Heart right ventricle (tissue), 16 donors: ENCODE measurements at places on chromosomes 6 and 20.
A peak's percentile ranks its signal among the peaks of the same experiment; 100 is the strongest.

DNA sequence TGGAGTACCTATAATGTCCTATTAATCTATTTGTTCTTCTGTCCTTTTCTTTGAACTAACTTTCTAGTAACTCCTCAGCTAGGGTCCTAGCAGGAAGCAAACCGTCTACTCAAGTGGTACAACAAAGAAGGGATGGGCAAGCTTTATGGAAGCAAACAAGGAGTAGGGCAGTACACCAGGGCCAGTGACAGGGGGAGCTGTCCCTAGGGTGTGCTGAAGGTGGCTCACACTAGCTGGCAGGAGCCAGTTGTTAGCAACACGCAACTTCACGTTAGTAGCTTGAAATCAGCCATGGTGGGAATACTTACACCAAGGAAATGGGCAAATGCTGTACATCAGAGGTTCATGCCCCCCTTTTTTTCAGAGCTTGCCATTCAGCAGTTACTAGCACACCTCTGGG, 74.0 kb upstream of the EYA2 start:
- DNase-seq, result no peak

DNA sequence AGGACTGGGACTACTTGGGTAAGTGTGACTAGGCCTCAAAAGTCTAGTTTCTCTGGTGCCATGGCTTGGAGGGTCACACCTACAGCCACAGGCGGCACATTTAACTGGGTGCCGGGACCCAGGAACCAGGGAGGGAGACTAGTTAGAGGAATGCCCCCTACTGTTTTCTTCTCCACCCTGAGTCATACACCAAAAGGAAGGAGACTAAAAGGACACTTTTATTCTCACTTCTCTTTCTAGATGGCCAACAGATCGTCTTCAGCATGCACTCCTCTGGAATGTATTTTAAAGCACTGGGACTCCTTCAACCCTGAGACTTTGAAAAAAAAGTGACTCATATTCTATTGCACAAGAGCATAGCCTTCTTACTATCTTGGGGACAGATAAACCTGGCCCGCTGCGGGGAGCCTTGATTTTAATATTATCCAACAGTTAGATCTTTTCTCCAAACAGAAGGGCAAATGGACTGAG, 33.4 kb downstream of the PLN start:
- no peak for DNase-seq

DNA sequence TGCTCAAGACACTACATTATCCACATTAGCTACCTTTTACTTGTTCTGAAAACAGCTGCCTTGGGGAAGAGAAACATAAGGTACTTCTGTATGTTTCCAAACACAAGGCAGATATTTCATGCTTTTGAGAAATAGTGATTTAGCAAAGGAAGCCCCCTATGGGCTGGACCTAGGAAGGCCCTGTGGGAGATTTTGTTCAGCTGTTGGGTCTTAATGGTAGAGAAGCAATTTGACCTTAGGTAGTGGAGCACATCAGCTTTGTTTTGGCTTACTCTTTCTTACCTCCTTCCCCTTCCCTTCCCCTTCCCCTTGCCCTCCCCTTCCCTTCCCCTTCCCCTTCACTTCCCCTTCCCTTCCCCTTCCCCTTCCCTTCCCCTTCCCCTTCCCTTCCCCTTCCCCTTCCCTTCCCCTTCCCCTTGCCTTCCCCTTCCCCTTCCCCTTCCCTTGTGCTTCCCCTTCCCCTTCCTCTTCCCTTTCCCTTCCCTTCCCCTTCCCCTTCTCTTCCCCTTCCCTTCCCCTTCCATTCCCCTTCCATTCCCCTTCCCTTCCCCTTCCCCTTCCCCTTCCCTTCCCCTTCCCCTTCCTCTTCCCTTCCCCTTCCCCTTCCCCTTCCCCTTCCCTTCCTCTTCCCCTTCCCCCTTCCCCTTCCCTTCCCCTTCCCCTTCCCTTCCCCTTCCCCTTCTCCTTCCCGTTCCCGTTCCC, 84.6 kb downstream of the ANKS1A start:
- DNase-seq, result no peak

- peak; percentile 89 for DNase-seq
These were observed 37.8 kb downstream of the RAB44 start for GRCh38 chr6:36735110-36736071.

DNA sequence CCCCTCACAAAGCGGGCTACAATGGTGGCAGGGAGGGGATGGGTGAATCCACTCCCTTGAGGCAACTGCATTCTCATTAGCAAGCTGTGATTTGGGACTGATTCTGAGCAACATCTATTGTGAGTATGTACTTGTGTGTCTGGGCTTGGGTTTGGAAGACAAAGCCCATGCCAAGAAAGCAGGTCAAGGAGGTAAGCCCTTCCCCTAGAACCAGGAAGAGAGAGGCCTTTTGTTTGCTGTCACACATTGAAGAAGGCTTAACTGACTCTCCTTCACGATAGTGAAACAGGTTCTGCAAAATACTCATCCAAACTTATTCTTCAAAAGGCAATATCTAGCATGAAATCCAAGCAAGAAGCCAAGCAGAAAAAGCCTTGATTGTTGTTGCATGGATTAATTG, 403.1 kb upstream of the ID4 start:
- no peak for DNase-seq

- no peak for DNase-seq
These were observed 38.9 kb upstream of the TNFAIP3 start for GRCh38 chr6:137827977-137828810.

- DNase-seq, result no peak
These were observed 2.6 kb downstream of the NCOA5 start for GRCh38 chr20:46087161-46087560.

GRCh38 chr6:45387236-45387635, 9.5 kb upstream of the SUPT3H start:
- DNase-seq, result no peak

DNA sequence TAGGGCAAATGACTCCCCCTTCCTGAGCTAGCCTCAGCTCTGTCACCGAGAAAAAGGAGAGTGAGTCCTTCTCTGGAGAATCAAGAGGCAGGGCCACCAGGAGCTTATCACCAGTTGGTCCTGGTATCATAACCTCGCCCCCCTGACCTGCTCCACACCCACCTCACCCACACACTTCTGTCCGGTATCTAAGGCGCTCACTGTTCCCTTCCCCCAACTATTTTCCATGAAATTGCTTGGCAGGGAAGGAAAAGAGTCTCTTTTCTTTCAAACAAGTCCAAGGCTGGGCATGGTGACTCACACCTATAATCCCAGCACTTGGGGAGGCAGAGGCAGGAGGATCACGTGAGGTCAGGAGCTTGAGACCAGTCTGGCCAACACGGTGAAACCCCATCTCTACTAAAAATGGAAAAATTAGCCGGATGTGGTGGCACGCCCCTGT, 77.6 kb downstream of the ZMYND8 start:
- no peak for DNase-seq

- no peak for DNase-seq
These were observed 34.8 kb downstream of the IYD start for GRCh38 chr6:150403458-150404246.

DNA sequence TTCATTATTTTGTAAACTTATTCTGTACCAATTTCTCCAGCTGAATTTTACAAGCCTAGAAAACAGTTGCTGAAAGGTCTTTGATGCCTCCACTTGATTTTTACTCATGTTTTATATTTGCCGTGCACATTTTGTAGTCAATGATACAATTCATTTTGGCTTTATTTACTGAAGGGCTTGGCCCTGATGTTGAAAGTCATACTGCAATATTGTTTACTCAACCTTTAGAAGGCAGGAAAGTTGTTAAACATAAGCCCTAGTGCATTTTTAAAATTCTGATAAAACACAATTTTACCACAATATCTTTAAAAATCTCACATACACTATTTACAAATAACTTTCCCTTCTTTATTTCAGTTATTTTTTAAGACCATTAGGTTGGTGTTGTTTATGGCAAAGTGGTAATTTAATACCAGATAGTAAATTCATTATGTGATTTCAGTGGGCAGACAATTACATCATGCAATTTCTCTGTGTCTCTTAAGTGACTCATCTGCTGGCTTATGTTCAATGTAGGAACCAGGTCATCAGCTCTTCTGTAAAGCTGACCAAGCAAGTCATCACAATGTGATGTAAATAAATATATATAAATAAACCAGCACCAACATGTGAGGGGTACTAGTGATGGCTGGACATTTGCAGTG, 121.1 kb upstream of the SLC35B3 start:
- no peak for DNase-seq

DNA sequence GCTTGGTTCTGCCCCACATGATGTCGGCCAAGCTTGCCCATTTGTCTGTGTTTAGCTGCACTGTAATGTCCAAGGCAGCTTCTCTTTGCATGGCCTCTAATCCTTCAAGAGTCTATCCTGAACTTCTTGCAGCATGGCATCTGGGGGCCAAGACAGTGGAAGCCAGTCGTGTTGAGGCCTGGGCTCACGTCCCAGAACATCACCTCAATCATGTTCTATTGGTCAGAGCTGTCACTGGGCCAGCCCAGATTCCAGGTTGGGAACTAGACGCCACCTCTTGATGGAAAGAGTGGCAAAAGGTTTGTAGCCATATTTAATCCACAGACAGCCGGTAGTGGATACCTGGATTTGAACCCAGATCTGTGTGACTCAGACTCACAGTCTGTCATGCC, 25.3 kb downstream of the PPARD start:
- no peak for DNase-seq

DNA sequence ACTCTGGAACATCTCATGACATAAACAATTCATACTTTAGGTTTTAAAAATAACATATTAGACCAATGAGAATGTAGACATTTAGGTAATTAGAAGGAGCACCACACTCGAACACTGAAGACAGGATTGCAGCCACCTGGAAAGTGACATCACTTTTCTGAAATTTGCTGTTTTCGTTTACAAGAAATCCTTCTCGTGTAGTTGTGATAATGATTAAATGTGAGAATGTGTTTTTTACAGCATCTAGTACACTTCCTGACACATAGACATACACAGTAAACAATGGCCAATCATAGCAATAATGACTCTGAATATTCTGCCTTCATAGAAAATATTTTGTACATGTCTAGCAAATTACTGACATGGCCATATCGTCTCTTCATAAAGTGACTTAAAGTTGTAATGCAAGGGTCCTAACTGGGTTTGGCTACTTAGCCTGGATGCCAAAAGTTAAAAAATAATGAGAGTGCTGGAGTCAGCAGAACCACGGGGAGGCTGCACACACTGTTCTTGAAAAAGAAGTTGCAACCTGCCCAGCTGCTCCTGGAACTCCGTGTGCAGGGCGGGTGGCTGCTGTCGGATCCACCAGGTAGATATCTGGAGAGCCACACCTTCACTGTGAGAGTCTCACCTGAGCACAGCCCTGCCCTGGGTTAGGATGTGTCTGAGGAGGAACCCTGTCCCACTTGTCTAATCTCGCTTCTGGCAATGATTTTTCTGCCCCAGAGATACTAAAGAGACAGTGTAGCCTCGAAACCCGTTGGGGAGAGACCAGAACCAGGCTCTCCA, 212.9 kb downstream of the QKI start:
- no peak for DNase-seq

DNA sequence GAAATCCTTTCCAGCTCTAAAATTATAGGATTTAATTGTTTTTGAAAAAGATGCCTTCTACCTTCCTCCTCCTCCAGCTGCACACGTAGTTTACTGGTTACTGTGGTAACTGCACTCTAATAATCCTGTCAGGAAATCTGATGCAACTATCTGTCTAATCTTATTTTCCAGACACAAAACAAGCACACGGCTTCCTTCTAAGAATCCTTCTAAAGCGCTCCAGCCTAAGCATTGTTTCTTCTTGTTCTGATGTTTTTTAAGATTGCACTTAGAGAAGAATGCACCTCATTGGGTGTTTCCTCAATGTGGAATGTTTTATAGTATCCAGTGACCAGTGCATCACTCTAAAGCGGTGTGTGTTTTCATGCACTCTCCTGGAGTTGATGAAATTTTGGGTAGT, 63.6 kb downstream of the CARMIL1 start:
- DNase-seq, result no peak

DNA sequence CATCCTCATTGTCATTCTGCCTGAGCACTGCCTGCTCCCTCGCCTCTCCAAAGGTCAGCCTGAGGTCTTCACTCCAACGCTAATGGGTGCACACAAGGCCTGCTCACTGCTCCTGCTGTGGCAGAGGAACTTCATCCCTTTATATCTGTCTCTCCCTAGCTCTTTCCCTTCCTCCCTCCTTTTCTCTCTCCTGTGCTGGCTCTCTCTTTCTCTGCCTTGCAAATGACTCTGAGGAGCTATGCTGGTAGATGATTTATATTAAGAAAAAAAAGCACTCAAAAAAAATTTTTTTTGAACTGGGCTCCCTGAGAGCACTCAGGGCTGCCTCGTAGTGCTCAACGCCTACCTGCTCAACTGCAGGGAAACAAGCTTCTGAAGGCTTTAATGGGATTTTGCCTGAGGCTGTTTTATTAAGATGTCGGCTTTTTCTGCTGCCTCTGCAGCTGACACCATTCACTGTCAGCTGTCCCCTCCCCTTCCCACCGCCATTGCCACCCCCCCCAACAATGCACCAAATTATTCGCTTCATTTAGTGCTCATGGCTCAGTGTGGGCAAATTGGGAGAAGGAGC, 137.7 kb upstream of the DEFB112 start:
- no peak for DNase-seq

DNA sequence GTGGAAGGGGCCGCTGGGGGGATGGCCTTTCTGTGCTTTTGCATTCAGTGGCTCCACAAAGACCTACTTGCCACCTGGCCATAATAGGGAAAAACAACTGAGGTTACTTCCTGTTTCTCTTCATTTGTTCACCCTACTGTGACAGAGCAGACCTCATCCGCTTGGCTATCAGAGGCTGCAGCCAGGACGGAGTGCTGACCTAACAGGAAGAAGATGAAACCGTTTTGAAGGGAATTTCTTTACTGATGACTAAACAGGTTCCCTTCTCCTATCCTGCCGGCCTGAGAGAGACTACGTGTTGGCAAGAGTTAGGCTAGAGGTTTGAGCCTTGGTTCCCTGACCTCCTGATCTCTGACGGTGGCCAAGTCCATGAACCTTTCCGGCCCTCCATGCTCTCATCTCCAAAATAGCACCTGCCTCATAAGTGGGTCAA, 21.3 kb downstream of the PRR18 start:
- DNase-seq, result no peak

- peak; percentile 87 for DNase-seq
These were observed at the start of gene BACH2 for GRCh38 chr6:90296341-90297114. Gene BACH2 (minus strand): TSS chr6:90296843. CDS start chr6:90008844, 287,999 bp downstream.

GRCh38 chr20:5221061-5221430, 94.2 kb downstream of the CDS2 start:
- no peak for DNase-seq

DNA sequence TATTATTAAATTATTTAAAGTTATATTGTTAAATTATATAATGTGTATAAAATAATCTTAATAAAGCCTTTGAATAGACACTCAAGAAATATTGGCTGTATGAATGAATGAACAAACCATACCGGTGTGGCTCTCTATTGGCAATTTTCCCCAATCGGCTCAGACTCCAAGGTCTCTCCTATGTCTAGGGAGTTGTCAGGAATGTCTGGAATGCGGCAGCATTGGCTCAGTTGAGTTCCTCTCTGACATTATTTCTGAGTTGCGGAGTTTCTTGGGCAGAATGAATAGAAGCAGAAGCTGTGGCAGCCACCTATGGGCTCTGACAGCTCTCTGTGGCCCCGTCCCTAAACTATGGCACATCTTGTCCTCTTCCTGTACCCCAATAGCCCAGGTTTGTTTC, 111.0 kb downstream of the SOBP start:
- no peak for DNase-seq
